ENCODE measurements at places on chromosomes 1 and 21.

DNA sequence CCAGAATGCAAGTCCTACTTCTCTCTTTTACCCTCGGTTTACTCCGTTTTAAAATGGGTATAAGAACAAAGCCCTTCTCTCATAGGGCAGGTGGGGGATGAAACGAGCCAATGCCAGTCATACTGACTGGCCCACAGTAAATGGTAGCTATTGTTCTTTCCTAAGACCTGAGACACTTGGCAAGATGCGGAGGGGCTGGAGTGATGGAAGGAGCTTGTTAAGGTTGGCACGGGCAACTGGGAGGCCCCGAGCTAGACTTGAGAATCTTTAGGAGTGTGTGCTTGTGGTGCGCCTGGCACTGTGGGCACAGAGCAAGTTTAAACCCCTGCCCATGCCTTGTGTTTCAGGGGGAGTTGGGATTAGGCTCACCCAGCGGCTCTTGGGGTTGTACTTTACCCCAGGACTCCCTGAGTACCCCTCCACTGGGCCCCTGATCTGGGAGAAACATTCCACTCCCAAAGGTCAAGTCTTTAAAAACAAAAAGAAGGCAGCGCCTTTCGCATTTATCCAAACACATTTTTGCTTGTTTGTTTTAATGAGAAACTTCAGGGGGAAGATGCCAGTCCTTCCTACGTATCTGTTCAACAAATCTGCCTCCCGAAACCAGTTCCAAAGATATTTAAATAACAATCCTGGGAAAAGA, 240.6 kb upstream of the TMEM51 start:
- no peak for DNase-seq

GRCh38 chr1:248196965-248197364, at the start of gene OR2M3:
TSS of gene OR2M3 (plus strand) at chr1:248197265. CDS start at chr1:248203068, 5,803 bp downstream.
- DNase-seq: no peak

- no peak for DNase-seq
These were observed 14.0 kb upstream of the HLCS start for GRCh38 chr21:36980280-36981048.

GRCh38 chr1:59481881-59482505, 185.1 kb downstream of the FGGY start:
- no peak for DNase-seq

DNA sequence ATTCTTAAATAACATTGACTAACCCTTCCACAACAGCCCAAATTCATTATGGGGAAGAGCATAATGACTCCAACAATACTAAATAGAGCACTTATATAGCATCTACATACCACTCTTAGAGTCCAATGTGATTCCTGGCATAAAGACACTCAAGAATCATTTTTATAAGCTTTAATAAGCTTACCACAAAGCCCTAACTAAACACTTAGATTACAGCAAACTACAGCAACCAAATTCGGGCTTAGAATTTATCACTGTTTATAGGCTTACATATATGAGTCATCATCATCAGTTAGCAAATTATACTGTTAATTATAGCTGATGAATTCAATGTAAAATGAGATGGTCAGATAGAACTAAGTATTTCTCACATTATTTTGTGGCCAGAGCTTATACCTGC, 7.3 kb downstream of the SCYL3 start:
- DNase-seq: no peak

GRCh38 chr1:1185101-1185765, 11.6 kb downstream of the TTLL10 start:
- no peak for DNase-seq

GRCh38 chr1:85660541-85660940, 47.7 kb downstream of the ZNHIT6 start:
- DNase-seq: no peak

DNA sequence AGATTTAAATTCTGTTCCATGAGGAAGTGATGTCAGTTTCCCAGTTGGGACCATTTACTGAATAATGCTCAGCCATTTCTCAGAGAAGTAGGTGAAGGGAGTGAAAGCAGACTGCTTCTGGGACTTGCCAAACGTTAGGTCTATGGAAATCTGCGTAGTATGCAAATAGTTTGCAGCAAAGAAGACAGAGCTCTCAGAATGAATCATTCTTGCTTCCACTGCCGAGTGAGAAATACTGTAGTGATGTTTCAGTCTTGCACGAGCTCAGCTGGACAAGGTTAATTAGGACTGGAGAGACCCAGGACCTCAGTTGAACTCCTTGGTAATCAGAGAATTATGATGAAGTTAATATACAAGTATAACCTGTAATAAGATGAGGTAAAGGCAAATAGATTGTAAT, 317.7 kb upstream of the DAB1 start:
- DNase-seq: no peak

DNA sequence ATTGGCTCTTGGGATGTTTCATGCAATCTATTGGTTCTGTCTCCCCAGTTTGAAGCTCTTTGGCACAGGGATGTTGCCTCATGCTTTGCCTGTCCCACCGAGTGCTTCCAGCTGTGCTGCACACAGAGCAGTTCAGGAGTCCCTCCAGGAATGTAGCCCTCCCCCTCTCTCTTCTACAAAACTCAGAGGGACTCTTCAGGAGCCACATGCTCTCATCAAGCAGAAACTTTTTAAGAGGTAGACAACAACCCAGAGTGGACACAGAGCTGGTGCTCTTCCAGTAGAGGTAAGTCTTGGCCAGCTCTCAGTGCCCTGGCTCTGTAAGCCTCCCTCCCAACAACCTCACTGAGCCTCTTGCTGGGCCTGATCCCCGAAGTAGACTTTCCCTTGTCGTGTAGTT, 11.6 kb upstream of the ZNF697 start:
- no peak for DNase-seq

- no peak for DNase-seq
These were observed 9.9 kb downstream of the RNF223 start for GRCh38 chr1:1063945-1064831.

DNA sequence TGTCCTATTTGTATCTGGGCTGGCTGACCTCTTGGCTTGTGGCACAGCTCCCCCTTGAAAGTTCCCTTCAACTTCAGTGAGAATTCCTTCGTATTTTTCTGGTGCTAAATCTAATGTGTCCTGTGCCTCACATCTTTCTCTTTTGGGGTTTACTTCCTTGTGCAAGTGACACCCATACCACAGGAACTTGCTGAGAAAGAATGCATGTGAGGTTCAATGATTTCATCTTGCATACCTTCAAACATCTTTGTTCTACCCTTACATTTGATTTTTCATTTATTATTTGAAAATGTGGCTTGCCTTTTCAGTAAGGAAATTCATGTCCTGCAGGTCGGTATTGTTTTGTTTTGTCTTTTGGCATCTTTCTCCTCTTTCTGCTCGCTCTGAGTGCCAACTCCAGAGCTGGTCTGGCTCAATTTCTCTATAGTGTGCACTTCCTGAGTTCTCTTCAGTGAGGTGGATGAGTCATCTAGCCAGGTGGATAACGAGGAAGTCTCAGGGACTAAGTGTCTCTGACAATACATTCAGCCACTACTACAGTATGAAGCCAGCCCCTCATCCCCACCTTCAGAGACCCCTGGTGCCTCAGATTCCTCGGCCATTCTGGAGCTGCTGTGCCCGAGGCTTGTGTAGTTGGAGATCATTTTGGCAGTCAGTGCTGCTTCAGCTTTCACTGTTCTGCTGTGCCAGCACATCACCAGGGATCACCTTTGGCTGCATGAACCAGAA, 59.5 kb downstream of the RIPK4 start:
- DNase-seq: no peak

GRCh38 chr1:203462878-203463277, 12.7 kb upstream of the PRELP start:
- DNase-seq: no peak

DNA sequence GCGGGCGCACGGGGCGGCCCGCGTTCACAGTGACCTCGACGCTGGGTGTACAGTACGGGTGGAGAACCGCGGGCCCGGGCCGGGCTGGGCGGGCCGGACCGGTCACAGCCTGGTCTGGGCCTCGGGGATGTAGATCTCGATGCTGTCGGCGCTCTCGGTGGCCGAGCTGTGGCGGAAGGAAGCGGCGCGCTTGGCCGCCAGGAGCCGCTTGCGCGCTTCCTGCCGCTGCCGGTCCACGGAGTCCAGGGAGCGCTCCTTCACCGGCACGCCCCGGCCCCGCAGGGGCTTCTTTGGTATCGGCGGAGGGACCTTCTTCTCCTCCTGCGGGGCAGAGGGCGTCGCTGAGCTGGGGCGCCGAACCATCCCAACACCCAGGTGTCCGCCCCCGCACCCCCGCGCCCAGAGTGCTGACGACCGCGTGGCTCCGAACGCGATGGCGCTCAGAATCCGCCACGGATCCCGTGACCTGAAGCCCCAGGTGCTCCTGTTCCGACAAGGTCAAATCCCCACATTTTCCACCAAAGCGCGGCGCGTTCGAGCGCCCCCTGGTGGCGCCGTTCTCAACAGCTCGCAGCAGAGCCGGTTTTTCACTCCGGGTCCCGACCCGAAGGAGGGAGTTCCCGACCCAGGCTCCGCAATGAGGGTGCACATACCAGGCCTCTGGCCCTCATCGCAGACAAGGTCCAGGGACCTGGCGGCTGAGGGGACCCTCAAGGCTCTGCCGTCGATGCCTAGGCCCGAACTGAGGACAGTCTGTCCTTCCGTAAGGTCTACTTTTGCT, 6.6 kb upstream of the SMIM12 start:
- DNase-seq: peak; percentile 95

- no peak for DNase-seq
These were observed 437.7 kb downstream of the GPATCH2 start for GRCh38 chr1:217193151-217193550.

GRCh38 chr1:109134423-109134822, 20.5 kb downstream of the ELAPOR1 start:
- DNase-seq: no peak

- DNase-seq: no peak
These were observed 14.5 kb downstream of the SORT1 start for GRCh38 chr1:109383087-109383779.

GRCh38 chr1:192631749-192632148, 4.2 kb upstream of the RGS13 start:
- no peak for DNase-seq

GRCh38 chr1:153360592-153361479, 3.2 kb downstream of the S100A9 start:
- DNase-seq: no peak

DNA sequence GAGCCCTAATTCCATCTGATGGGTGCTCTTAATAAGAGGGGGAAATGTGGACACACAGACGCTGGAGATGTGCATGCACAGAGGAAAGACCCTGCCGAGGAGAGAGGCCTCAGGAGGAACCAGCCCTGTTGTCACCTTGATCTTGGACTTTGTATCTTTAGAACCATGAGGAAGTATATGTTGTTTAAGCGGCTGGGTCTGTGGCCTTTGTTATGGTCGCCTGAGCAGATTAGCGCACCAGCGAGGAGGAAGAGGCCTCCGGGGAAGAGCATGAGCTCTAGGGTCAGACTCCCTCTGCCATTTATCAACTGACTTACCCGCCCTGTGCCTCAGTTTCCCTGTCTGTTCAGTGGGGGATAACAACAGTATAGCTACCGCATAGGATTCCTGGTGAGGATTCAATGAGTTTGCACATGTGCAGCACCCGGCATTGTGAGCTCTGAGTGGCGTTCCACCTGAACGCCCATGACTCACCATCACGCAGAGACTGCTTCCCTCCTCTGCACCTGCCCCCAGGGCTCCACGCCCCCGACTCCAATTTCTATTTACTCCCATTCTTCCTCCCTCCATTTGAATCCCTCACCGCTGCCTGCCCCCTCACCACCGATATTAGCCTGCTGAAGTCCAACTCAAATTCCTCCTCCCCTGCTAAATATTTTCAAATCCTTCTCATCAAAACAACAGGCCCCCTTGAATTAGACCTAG, 67.2 kb downstream of the ATP5PO start:
- DNase-seq: no peak

DNA sequence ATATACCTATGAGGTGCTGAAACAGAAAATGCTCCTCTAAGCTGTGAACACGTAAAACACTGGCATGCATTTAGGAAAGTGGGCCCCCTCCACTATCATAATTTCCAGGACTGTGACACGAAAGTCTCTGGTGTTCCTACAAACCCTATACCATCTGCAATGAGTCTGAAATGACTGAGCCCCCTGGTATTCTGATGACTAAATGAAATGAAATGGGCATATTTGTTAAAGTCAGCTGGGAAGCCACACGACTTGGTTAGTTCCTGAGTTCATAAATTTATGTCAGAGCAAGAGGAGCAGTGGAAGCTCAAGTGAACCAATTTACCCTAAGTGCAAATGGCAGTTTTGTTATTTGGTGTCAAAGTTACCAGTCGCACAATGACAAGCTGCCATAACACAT, 182.3 kb downstream of the KCTD3 start:
- DNase-seq: no peak

GRCh38 chr1:206662396-206663092, 22.2 kb upstream of the MAPKAPK2 start:
- DNase-seq: no peak

- DNase-seq: no peak
These were observed 2.0 kb downstream of the USP33 start for GRCh38 chr1:77757603-77758002.

DNA sequence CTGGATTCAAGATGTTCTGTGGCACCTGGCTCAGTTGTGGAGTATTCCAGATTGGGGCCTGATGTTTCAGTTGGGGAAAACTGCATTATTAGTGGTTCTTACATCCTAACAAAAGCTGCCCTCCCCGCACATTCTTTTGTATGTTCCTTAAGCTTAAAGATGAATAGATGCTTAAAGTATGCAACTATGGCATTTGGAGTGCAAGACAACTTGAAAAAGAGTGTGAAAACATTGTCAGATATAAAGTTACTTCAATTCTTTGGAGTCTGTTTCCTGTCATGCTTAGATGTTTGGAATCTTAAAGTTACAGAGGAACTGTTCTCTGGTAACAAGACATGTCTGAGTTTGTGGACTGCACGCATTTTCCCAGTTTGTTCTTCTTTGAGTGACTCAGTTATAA, 7.2 kb downstream of the FPGT start:
- DNase-seq: no peak

- no peak for DNase-seq
These were observed 3.4 kb upstream of the MARCKSL1 start for GRCh38 chr1:32339363-32339978.

DNA sequence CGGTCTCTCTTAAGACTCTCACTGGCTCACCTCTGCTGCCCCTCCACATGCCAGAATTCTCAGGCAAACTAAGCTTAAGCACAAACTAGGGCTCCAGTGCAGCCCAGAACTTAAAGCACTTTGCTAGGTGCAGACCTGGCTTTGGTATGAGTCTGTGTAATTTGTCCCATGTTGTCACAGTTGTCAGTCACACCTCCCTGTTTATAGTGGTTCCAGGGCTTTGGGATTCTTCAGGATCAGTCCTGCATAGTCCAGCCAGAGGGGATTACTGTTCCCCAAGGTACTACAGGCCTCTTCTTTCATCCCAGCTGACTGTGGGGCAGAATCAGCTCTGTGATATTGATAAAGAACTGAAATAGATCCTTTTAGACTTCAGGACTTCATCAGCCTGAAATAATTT, 105.0 kb upstream of the UBE2U start:
- DNase-seq: no peak

GRCh38 chr1:76247261-76247852, 172.8 kb downstream of the ST6GALNAC3 start:
- no peak for DNase-seq

Measured in cardiac septum (tissue), 1 donor.